ENCODE measurements at places on chromosomes 13 and 19.

DNA sequence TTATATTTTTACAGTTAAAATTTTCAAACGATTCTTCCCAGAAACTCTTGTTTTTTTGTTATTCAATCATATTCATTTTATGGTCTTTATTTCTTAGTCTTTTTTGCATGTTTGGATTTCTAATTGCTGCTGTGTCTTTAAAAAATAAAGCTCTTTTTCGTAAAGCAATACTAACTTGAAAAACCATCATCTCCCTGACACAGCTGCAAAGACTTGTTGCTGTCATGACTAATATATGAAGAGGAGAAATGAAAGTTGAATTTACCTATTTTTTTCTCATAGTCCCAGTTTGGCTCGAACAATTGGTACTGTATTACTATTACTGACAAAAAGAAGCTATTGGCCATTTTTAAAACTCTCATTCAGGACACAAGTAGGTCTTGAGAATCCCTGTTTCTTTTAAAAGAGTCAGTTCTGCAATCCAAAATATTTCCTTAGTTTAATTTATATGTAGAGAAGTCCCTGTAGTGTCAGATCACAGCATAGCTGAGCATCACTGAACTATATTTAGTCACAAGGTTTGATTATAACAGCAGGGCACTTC lies 12.1 kb upstream of the SPART start:
- no peak for DNase-seq

DNA sequence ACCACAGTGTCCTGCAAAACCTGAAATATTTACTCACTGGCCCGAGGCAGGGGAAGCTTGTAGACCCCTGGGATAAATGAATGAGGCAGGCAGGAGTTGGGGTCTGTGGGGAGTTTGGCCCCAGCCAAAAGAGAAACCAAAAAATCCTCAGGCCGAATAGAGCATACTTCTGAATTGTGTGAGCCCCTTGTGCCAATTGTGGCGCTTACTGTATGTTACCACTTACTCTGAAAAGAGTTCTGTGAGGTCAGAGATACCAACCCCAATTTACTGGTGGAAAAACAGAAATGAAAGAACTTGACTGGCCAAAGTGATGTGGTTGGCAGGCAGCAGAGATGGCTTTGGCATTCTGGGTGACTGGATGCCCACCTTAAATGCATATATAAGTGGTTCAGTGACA lies 6.9 kb downstream of the CARM1 start:
- DNase-seq, result no peak

DNA sequence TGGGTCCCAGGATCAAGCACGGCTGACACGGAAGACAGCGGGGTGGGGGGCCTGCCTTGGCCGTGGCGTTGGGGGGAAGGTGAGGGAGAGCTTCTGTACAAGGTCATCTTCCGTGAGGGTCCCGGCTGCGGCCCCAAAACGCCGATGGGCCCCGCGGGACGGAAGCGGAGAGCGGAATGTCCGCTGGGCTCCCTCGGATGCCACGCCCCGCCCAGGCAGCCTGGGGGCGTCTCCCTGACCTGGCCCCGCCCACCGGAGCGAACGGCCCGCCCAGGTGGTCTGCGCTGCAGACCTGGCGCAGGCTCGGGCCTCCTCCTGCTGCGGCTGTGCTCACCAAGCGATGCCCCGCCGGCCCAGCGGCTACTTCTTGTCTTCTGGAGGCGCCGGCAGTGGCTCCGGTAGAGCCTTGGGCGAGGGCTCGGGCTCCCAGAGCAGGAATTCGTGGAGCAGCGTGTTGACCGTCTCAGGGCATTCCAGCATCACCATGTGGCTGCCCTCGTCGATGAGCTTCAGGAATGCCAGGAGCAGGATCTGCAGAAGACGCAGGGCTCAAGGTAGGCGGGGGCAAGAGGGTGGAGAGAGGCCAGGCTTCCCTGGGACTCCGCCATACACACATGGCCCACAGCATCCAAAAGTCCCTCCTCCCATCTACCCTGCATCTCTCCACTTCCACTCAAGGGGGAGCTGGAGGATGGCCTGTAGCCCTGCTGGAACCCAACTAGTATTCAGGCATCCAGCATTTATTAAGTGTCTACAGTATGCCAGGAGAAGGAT lies 10.7 kb downstream of the ABHD8 start:
- DNase-seq, result peak; percentile 94

DNA sequence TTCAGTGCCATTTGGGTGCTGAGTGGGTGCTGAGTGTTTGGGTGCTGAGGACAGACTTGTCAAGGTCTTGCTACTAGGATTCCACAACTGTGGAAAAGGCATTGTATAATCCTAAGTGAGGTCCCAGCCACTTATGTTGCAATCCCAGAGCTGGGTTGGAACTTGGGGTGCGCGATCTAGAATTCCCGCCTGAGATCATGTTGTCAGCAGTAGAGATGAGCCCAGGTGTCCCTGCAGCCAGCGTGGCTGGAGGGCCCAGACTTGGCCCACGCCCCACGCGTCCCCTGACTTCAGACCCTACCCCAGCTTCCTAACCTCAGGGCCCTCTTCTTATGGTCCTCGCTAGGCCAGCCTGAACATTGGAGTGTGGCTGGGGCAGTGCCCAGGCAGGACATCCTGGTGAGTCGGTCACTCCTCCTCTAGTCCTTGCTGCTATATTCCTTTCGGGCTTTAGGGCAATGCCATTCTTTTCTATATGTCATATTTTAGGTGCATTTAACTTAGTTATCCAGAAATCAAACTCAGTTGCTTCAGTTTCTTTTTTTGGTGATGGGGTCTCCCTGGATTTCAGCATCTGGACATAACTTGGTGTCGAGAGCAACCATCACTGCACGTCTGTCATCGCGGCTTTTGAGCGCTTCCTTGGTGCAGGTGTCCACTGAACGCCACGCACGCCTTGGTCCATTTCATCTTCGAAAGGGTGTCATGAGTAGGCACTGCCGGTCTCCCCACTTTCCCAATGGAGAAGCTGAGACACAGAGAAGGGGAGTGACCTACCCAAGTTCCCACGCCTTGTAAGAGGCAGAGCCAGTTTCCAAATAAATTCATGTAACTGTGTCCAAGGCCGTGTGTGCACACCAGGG lies 46.4 kb upstream of the F7 start:
- DNase-seq, result peak; percentile 59

DNA sequence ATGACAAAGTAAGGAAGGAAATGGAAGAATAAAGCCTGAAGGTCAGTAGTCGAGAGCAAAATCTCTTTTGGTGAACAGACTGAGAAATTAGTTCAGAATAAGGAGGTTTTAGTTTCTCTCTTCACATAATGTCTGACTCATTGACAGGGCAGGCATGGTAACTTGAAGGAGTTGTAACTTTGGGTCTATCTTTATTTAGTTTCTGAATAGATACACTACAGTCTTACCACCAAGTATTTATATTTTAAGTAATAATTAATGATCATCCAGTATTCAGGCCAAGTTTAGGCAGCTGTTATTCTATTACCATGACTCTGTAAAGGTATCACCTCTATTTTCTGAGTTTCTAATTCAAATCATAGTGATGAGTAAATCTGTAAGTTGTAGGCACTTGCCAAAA lies 219.9 kb downstream of the SPRY2 start:
- no peak for DNase-seq

DNA sequence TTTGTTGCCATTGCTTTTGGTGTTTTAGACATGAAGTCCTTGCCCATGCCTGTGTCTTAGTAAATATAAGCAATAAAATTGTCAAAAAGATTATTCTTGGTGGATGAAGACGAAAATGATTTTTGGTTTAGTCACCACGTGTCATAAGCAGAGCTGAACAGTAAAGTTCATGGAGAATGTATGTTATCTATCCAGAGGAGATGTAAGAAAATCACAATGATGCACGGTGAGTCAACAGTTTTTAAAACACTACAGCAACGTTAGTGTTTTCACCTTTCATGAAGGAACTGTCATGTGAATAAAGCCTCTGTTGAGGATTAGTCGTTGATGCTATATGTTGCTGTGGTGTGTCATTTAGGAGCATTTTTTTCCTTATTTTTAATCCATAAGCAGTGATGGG lies 137.6 kb downstream of the GPC6 start:
- no peak for DNase-seq

- DNase-seq, result no peak
Observed at GRCh38 chr19:3692141-3693024, 7.9 kb downstream of the PIP5K1C start.

- DNase-seq, result no peak
Observed at GRCh38 chr19:41350735-41351338, 2.9 kb downstream of the TGFB1 start.

GRCh38 chr19:17327654-17328516 lies 6.8 kb downstream of the ANO8 start:
- peak; percentile 89 for DNase-seq

DNA sequence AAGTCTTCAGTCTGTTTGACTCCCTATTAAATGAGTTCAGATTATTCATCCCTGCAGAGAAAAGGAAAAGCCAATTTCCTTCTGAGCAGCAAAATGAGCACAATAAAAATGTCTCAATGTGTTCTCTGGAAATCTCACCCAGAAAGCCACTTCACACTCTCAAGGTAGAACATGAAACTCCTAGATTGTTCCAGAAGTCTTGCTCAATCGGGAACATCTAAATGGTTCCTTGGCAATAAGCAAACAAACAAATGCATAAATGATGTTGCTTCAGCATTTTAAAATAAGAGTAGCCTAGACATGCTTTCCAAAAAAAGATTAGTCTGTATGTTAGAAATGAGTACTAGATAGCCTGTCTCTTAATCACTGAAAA lies 59.7 kb upstream of the TNFRSF19 start:
- no peak for DNase-seq

DNA sequence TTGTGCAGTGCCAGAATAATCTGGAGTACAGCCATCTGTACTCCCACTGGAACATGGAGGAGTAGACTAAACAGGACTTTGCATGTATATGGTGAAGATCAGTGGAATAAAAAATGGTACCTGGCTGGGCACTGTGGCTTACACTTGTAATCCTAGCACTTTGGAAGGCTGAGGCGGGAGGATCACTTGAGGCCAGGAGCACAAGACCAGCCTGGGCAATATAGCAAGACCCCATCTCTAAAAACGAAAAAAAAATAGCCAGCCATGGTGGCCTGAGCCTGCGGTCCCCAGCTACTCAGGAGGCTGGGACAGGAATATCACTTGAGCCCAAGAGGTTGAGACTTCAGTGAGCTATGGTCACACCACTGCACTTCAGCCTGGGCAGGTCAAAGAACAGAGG lies 20.0 kb downstream of the UBA2 start:
- no peak for DNase-seq

GRCh38 chr19:32622002-32622401 lies 41.0 kb downstream of the PDCD5 start:
- no peak for DNase-seq

DNA sequence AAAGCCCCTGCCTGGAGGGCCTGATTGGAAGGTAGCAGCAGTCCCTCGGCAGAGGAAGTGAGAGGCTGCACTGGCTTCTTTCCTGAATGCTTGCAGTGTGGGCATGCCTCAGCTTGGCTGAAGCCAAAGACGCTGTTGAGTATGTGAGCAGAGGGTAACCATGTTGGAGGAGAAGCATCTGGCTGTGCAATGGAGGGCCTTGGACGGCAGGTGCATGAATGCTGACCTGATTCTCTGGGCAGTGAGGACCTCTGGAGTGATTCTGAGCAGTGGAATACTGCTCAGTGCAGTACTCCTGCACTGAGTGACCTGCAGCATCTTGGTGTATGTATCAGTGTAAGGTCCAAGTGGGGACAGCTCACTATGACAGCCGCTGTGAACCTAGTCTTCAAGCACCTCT lies 46.9 kb downstream of the SOX1 start:
- DNase-seq, result no peak

DNA sequence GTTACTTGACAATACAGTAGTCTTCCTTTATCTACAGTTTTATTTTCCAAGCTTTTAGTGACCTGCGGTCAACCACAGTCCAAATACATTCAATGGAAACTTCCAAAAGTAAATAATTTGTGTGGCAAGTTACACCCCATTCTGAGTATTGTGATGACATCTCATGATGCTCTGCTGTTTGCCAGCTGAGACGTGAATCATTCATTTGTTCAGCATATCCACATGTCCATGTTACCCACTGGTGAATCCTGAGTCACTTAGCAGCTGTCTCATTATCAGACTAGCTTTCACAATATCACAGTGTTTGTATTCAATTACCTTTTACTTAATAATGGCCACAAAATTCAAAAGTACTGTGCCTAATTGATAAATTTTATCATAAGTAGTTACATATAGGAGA lies 179.8 kb downstream of the PRR20E start:
- DNase-seq, result no peak

DNA sequence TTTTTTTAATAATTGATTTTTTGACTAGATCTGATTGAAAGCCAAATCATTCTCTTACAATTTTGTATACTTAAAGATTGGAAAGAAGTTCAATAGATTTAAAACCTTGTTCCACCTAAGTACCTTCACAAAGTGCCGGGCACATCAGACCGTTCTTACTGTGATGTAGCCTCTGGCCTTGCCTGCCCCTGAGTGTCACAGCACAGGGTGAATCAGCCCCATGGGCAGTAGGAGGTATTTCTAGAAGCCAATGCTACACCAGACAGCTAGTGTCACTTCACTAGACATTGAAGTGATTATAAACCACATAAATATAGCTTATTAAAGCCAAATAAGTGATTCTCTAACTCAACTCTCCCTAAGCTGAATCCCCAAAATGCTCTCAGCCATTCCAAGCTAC lies 131.3 kb downstream of the LACC1 start:
- DNase-seq, result no peak

- no peak for DNase-seq
Observed at GRCh38 chr19:40400559-40400958, 10.6 kb upstream of the HIPK4 start.

GRCh38 chr13:28475916-28476725 lies 18.8 kb downstream of the FLT1 start:
- DNase-seq, result no peak

DNA sequence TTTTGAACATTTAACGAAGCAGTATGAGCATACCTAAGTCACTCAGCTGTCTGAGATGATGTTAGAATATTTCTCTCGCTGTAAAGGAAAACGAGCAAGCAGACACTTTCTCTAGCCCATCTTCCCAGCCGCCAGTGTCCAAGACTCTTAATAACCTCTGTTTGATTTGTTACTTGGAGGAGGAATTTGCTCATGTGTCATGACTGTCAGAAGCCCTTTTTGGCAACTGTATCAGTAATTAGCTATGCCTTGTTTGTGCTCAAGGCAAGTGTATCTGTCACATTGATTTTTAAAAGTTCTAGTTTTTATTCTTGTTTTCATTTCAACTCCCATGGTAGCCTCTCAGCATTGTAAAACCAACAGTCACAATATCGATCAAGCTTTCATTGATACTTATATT lies 828.4 kb upstream of the SLC10A2 start:
- no peak for DNase-seq

DNA sequence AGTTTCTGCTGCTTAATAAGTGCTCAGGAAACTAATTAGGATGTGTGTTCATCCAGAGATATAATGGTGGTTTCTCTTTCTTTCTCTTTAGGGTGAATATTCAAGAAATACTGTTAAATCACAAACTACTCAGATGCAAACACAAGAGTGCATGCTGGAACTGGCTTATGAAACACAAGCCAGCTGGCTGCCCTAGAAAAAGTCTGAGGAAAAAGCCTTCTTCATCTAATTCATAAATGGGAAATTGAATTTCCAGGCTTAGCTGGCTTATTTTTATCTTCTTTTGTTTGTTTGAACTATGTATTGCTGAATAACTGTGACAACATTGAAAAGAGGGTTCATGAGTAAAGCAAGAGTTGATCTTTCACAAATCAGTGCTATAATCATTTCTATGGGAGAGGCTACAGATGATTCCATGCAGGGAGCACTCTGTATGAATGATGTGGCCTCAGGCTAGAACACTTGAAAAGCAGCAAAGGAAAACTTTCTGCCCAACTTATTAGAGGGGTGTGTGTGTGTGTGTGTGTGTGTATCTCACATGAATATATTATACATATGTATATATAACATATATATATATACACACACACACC lies 69.8 kb upstream of the SCEL start:
- DNase-seq, result no peak

Data from spleen (tissue), 13 donors.